ACHN (cell line): ENCODE measurements at places on chromosomes 12 and 14.
A peak's percentile ranks its signal among the peaks of the same experiment; 100 is the strongest.

GRCh38 chr14:94312481-94313246 lies 10.5 kb downstream of the SERPINA6 start:
- no peak for DNase-seq

GRCh38 chr14:55789406-55789805 lies 209.4 kb downstream of the KTN1 start:
- no peak for DNase-seq

DNA sequence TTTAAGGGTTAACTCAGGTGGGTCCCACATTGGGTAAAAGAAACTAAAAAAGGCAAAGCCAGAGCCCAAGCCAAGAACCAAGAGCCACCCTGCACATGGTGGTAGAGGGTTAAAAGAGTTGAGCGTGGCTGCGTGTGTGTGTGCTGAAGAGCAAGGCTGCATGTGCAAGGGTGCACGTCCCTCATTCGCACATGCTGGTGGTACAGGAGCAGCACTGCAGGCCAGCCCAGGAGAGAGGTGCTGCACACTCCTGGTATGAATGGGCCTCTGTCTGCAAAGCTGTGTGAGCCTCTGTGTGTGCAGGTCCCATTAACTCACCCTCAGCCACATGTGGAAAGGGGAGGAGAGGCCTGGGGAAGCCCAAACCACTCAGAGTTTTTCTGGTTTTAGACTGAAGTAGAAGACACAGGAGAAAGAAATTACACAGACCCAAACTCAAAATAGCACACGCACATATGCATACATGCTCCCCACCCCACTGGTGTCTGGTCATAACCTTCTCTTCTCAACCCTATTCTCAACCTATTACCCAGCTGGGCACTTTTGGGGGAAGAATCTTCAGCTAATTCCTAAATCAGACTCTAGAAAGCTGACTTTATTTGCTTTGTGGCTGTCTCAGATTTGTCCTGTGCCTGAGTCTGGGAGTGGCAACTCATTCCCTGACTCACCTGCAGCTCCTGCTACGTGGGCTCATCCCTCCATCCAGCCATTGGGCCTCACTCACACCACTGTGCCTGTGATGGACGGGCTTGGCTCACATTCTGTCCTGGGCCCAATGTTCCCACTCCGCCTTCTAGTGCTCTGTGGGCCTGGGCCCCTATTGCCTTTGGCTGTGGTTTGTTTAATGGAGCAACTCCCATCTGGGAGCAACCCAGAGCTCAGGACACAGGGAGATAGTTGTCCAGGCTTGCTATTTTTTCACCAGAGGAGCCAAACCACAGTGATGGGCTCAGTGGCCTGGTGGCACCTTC lies 30.8 kb upstream of the COL2A1 start:
- no peak for DNase-seq

DNA sequence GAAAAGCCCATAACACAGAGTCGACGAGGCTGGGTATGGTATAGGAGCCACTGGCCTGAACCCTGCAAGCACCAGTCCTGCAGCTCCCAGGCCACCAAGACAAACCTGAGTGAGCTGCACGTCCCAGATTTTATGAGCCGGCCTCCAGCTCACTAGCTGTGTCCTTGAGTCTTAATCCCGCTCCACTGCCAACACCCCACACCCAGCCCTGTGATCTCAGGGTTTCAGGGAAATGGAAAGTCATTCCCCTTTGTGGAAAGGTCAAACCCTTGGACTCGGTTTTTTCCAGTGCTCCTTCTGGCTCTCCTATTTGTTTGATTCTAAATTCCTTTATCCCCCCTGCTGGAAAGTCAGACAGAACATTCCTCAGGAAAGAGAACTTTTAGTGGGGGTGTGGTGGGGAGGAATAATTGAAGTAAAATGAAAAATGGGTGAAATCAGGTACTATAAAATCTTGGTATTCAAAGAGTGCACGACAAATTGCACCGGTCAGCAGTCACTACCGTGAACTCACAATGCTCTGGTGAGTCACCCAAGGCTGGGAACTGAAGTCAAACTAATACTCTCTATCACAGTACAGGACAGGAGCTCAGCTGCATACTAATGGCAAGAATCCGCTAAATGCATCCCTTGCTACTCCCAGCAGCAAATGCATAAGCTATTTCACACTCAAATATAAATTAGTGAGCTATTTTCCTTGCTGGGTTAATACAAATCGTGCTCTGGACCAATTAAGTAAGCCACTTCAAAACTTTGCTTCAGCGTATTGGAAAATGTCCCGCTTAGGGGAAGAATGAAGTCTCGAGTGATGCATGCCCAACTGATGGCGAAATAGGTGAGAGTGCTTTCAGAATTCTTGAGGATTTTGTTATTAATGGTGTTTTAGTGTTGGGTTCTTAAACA lies 9.0 kb downstream of the PITPNM2 start:
- peak; percentile 90 for DNase-seq

- no peak for DNase-seq
Observed at GRCh38 chr14:24818058-24818822, 184.2 kb upstream of the GZMB start.

- DNase-seq: no peak
Observed at GRCh38 chr12:123078120-123078465, 72.8 kb downstream of the PITPNM2 start.
